ENCODE measurements at places on chromosomes 4 and X.

GRCh38 chr4:1674682-1675081 lies 9.4 kb downstream of the FAM53A start:
- no peak for DNase-seq

- DNase-seq, result no peak
Observed at GRCh38 chr4:8729408-8730149, 137.0 kb downstream of the CPZ start.

- DNase-seq, result no peak
Observed at GRCh38 chr4:4994312-4995097, 24.8 kb downstream of the CYTL1 start.

GRCh38 chrX:38233891-38234667 lies 13.4 kb upstream of the SRPX start:
- DNase-seq, result no peak

DNA sequence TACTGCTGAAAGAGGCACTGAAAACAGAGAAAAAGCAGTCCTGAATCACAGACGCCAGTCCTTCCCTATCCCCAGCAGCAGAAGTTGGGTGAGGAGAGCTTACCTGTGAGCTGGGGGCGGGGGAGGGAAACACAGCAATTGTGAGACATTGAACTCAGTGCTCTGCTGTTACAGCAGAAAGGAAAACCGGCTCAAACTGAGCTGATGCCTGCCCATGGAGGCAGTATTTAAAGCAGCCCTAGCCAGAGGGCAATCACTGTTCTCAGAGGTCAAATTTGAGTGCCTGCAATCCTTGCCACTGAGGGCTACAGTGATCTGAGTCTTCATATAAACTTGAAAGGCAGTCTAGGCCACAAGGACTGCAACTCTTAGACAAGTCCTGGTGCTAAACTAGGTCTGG lies 220.7 kb downstream of the GRXCR1 start:
- DNase-seq, result no peak

DNA sequence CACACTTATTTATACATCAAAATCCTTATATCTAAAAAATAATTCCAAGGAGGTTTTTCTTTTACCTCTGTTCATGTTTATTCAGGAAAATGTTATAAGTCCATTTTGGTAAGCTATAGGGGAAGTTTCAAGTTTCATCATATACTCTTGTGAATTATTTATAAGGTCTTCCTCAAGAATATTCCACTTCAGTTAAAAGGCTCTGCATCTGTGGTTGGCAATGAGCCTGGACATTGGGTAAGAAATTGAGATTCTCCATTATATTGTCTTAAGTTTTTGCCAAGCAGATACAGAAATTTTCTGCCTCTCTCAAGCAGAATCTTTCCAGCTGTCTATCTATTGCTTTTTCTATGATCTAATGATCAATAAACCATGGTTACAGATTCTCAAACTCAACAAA lies 641.9 kb downstream of the NLGN4X start:
- DNase-seq, result no peak

- DNase-seq, result no peak
Observed at GRCh38 chr4:6198768-6199421, 1.5 kb downstream of the JAKMIP1 start.

- no peak for DNase-seq
Observed at GRCh38 chrX:111411983-111412382, at the start of gene DCX. Gene DCX (minus strand): TSS chrX:111412192. CDS start chrX:111410398, 1,794 bp downstream.

DNA sequence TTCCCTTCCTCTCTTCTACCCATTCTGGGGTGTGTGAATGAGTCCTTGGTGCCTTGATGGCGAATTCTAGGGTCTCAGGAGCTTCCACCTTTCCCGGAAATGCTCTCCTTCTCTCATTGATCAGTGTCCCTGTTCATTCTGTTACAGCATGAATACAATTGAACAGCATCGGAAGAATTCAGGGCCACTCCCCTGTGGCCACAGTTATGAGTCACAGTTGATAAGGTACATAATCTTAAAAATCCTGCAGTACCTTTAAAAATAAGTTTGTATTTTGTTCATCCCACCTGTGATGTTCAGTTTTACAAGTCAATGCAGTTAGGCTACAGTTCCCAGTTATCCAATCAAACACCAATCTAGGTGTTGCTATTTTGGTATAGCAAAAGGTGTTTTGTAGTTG lies 47.3 kb upstream of the FAM9A start:
- no peak for DNase-seq

DNA sequence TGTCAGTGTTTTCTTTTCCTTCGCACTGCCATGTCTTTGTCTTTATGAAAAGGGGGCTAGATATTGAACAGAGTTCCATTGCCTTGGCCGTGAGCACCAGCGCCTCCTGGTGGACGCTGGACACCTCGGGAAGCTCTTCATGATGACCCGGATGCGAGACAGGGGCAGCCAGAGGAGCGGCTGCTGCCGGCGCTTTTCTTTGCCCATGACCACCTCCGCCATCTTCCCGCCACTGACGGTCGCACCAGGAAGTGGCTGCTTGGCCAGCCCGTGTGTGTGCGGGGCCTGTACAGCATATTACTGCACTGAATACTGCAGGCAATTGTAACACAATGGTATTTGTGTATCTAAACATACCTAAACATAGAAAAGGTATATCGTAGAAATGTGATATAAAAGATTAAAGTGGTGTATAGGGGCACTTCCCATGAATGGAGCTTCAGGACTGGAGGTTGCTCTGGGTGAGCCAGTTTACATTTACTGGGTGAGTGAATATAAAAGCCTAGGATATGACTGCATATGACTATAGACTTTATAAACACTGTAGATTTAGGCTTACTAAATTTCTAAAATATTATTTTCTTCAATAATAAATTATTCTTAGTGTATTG lies 15.8 kb upstream of the GRIA2 start:
- no peak for DNase-seq

DNA sequence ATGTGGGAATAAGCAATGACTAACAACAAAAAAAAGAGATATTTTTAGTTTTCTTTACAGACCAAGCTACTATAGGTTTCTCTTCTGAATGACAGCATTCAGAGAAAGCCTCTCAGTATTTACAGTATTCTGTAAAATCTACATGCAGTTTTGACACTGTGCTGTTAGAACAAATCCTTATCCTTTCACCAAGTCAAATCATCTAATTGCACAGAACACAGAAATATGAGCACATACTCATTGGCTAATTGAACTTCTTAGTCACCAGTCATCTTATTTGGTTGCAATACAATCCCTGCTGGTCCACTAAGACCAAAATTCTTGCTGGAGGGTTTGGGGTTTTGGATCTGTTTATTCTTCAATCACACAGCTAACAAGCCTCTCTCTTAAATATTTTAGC lies 5.7 kb downstream of the ACOT9 start:
- DNase-seq, result no peak

- no peak for DNase-seq
Observed at GRCh38 chr4:67576059-67576466, 17.5 kb downstream of the STAP1 start.

- DNase-seq, result no peak
Observed at GRCh38 chrX:8405631-8406030, 59.0 kb upstream of the VCX3B start.

DNA sequence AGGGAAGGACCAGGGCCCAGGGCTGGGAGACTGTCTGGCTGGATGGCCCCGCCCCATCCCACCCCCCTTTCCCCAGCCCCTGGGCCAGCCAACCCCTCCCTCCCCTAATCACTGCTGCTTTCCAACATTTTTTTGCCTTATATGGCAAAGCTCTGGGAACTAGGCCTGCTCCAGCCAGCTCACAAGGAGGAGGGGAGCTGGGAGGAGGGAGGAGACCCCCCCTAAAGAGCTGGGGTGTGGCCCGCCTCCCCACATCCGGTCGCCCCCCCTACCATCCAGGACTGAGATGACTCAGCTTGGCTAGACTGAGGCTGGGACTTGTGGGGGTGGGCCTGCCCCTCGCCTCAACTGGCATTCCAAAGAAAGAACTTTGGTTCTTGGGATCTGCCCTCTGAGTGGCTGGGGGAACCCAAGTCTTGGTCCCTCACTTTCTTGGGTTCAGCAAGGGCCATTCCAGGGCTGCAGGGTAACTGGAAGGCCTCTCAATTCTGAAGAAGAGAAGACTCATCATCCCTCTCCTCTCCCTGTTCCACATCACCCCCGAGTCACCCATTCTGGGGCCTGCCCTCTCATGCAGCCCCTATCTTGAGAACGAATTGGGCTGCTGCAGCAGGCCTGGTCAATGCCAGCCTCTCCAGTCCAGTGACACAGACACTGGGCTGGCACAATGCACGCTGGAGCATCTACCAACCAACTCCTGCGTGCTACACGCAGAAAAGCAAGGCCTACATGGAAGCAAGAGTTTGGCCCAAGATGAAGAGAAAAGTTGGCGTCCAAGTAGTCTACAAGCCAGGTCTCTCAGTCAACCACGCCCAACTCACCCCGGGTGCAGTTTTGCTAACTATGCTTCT lies 4.8 kb downstream of the FLNA start:
- DNase-seq, result peak; percentile 62

DNA sequence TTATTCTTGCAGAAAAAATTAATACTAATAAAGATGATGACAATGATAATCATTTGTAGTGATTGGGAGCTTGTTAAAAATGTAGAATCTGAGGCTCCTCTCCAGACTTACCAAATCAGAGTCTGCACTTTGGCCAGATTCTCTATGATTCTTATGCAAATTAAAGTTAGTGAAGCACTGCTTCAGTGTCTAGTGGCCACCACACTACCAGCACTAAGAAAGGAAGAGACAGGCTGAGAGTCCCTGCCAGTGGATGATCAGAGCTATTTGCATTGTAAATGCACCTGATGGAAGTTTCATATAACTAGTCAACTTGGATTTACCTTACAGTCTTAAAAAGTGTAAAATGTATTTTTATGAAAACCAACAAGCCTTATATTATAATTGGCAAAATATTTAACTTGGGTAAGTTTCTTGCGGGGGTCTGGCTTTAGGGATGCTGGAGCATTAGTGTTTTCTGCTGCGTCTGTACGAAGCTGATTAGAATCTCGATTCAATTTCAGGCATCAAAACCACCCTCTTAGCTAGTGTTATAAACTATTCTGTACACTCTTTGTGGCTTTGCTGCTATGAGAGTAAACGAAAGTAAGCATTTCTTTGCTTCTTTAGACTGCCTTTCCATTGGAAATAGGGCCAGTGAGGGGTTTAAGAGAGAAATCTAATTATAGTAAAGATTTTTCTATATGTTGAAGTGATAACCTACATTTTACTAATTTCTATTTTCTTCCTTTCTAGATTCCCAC lies 114.1 kb downstream of the TLL1 start:
- no peak for DNase-seq

DNA sequence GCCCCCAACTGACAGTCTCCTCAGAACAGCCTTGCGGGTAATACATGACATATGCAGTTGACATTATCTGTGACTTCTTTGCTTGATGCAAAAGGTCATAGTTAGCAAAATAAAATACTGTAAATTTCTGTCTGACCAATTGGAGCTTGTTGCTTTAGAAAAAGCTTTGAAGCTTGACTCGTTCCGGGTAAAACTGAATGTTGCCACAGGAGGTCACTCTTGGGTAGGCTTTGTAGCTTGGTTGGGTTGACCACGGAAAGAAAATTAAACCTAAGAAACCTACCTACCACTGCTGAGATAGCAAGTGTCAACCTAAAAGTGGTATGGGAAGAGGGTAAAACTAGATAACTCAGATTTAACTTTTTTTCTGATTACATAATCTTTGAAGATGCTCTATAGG lies 23.2 kb downstream of the PRPS2 start:
- peak; percentile 37 for DNase-seq

GRCh38 chr4:79331126-79331876 lies 5.4 kb upstream of the NAA11 start:
- no peak for DNase-seq

- no peak for DNase-seq
Observed at GRCh38 chr4:60327651-60328050, 872.5 kb upstream of the ADGRL3 start.

- DNase-seq, result no peak
Observed at GRCh38 chrX:55709735-55710134, 7.8 kb upstream of the RRAGB start.

All from T follicular helper cell (primary cell).